GDM1 (cell line): ENCODE measurements at places on chromosomes 11 and 22.

DNA sequence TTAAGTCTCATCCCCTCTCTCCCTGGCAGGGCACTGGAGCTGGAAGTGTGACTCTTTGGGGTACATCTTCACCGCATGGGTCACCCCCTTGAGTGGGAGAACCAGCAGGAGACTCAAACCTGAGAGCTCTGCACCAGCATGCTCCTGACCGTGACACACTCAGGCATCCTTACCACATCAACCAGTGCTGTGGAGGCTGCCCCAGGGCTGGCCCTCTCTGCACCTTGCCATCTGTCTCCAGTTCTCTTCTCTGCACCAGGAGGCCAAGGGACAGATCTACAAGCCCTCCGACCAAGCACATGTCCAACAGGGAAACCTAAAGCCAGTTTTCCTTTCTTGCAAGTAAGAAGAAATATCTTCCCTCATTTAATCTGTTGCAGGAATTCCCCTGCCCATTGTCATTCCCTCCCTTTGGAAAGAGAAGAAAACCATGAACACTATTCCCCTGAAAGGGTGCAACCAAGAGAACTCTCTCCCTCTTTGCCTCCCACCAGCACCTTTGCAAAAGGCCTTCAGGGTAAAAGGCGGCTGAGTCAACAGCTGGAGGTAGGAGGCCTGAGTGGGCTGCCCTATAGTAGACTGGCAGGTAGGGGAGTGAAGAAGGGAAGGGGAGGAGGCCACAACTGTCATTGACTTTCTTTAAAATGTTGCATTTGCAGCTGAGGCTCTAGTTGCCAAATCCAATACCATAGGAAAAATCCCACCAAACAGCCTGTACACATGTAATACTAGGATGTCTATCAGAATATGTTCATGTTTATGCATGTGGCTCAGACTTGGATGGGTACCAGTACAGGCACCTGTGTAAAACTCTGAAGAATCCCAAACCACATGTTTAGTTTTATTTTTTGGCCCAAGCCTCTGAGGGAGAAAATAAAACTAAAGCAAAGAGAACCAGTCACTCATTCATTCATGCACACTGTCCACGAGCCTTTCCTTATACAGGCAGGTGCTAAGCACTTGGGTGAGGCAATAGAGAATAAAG lies 117.0 kb downstream of the WT1 start:
- DNase-seq: no peak

GRCh38 chr22:18954990-18955571 lies 19.0 kb upstream of the PRODH start:
- no peak for DNase-seq

GRCh38 chr11:126140201-126140925 lies 71.1 kb downstream of the RPUSD4 start:
- DNase-seq: no peak

DNA sequence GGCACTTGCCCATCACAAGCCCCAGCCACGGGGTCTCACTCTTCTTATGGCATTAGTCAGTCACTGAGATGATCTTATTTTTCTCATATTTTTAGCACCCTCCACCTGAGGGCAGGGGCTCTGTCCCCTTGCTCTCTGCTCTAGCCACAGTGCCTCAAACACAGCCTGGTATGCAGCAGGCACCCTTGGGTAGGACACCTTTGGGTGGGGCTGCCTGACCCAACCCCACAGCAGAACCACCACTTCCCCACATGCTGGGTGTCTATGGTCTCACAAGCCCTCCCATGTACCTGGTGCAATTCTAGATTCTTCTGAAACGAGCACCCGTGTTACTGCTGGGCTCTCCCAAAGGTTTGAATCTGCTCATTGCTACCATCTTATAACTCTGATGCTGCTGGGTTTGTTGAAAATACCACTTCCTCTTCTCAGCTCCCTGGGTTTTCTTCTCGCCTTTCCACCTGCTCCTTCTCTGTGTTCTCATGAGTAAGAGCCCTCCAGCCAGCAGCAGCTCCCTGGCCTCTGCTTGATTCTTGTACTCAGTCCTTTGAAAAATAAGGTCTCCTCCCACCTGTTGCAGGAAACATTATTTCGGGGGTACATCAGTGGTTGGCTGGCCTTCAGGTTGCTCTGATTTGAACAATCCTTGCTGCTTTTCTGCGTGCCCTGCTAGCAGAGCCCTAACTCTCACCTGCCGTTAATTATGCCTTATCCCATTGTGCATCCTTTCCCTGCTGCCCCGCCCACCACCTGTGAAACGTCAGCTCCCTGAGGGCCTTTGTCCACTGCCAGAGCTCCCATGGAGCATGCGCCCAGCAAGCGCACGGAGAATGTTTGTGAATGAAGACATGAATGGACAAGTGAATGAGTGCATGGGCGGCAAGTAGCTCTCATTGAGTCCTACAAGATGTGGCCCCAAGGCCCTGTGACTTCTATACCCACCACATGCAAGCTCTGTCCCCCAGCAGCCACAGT lies 1181.6 kb downstream of the TBC1D22A start:
- DNase-seq: no peak

DNA sequence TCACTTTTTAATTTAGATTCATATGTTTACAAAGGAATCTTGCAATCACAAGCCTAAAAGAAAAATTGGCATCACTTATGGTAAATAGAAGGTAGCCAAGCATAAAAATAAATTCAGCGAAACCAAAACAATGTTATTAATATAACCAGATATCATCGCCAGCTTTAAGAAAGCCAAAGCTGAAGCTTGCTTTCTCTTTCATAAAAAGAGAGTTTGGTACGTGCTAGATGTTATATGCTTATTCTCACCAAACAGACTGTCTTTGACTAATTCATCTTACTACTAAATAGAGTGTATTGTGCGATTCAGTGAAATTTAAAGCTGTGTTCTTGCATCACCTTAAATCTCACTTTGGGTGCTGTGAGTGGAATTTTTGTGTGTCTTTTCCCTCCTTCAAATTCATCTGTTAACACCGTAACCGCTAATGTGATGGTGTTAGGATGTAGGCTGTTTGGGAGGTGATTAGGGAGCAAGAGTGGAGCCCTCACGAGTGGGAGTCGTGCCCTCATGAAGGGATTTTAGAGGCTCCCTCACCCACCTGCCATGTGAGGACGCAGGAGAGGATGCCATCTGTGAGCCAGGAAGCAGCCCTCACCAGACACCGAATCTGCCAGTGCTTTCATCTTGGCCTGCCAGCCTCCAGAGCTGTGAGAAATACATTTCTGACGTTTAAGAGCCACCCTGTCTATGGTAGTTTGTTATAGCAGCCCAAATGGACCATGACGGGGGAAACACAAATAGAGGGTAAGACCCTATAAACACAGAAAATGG lies 134.1 kb upstream of the TMEM45B start:
- no peak for DNase-seq

DNA sequence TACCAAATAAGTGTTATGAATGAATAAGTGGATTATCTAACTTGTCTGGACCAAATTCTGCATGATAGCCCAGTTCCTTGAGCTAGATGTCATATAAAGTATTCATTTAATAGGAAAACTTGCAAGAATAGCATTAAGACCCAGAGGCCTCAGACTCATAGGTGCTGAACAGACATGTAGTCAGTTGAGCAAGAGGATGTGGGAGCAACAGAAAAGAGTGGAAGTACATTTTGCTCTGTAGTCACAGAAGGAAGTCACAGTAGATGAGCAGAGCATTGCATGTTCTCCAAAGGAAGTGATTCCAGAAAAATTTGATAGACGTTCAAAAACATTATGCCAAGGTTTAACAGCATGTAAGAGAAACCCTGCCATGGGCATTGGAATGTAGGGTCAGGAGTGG lies 9.5 kb downstream of the HOATZ start:
- no peak for DNase-seq

- no peak for DNase-seq
These were observed 8.3 kb downstream of the RBM4 start for GRCh38 chr11:66646828-66647227.

DNA sequence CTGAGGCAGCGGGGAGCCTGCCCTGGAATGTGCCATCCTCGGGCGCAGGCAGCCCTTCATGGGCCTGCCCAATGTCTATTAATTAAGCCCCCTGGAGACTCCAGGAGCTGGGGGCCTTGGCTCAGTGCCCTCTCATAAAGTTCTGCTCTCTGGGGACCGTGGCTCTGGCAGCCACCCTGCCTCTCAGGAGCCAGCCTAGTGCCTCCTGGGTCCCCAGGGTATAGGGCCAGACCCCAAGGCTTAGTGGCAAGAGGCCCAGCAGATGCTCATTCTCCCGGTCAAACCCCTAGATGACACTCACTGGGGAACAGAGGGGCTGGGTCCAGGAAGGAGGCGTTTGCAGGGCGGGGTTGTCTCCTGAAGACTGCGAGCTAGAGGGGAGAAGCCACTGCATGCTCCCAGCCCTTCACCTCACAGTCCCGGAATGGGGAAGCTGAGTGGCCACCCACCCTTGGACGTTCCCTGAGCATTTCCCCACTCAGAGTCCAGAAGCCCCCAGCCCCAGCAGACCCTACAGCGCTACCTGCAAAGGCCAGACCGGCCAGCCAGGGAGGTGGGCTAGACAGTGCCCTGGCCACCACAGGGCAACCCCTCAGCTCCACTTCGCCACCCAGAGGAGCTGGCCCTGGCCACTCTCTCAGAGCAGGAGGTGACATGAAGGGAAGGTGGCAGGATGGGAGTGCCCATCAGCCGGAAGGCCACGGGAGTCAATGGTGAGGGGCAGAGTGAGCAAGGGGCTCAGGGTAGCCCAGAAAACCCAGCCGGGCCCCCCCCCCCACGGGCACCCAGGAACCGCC lies 83.0 kb downstream of the CDKN1C start:
- DNase-seq: no peak

DNA sequence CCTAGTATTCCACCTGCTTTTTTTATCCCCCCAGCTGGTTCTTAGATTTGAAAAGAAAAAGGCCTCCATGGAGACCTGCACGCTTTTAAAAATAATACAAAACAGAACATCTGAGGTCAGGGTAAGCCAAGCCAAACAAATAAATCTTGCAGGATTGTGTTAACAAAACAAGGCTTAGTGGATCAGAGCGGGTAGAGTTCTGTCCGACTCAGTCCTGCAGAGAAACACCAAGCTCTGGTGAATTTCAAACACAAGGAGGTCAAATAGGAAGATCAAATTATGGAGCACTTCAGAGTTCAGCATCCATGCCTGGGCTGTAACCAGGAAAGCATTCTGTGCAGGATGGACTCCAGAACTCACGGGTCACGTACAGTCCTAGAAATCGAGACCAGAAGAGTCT lies 86.9 kb downstream of the SYN3 start:
- no peak for DNase-seq

- DNase-seq: no peak
These were observed 92.6 kb downstream of the PKNOX2 start for GRCh38 chr11:125257190-125257579.

GRCh38 chr11:86795949-86796348 lies 4.4 kb upstream of the PRSS23 start:
- DNase-seq: no peak

DNA sequence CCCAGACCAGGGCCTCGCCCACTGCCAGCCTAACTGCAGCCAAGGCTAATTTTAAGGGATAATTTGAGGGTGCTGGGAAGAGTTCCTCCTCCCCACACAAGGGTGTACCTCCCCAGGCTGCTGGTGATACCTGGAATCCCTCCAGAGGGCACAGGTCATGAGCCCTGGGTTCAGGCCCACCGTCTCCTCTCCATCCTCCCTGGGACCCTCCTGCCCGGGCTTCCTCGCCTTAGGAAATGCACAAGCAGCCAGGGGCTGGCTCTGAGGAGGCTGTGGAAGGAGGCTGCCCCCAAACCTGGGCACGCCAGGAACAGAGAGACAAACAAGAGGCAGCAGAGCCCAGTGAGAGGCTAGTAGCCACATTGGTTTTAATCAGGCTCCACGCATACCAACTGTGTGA lies 16.6 kb upstream of the TSKU start:
- DNase-seq: no peak

DNA sequence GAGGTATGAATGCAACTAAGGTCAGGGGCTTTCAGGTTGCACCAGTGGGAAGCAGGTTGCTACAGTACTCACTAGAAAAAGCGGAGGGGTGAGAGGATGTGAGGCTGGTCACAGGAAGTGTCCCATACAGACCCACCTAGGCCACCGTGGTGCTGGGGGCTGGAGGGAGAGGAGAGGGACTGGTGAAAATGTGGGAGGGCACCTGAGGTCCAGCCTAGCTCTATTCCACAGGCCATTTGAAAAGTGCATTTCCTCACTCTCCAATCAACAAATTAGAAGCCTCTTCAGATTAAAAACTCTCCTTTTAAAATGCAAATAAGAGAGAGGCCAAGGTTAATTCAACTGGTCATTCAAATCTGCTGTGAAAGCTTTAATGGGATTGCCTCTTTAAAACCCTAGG lies 38.6 kb upstream of the NCAM1 start:
- no peak for DNase-seq

DNA sequence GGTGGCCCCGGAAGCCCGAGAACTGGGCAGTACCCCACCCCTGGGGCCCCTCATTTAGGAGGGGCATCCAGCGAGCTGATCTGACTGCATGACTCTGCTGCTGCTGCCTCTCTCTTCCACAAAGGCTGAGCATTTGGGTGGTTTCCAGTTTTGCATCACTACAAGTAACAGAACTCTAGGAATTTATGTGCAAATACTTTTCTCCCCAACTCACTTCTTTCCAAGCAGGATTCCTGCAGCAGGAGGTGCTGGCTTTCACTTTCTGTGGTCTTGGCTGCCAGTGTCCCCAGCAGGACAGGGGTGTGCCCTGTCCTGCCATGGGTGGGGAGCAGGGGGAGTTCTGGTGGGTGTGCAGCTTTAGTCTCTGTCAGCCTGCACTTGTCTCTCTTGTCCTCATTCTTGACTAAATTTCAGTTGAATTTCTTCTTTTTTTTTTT lies 21.2 kb downstream of the UPB1 start:
- no peak for DNase-seq

GRCh38 chr11:115696563-115696962 lies 192.3 kb upstream of the CADM1 start:
- no peak for DNase-seq
